ENCODE measurements at places on chromosomes 5 and 9. TPM values are rescaled to one million over a fixed set of nuclear protein-coding genes. Genes with fewer than 3 reads are reported as not detected.

DNA sequence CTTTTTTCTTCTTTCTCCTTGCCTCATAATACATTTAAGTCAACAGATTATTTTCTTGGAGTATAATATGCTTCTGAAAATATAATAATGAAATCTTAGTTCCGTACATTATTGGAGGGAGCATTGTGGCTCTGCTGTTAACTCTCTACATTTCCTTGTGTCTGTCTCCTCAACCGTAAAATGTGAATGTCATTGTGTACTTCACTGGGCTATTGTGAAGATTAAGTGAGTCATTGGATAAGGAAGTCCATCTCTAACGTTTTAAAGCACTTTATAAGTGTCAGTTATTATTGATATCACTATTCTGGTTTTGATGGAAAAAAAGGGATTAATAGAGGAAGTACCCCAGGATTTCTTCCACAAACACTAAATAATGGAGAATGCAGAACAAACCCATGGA is 304.5 kb upstream of the RFX3 start:
- DNase-seq, result no peak

- DNase-seq, result no peak
Measured at GRCh38 chr5:151745071-151745705, 13.2 kb downstream of the ATOX1 start.

- no peak for DNase-seq
Measured at GRCh38 chr5:96861076-96861475, 15.2 kb upstream of the ERAP2 start.

DNA sequence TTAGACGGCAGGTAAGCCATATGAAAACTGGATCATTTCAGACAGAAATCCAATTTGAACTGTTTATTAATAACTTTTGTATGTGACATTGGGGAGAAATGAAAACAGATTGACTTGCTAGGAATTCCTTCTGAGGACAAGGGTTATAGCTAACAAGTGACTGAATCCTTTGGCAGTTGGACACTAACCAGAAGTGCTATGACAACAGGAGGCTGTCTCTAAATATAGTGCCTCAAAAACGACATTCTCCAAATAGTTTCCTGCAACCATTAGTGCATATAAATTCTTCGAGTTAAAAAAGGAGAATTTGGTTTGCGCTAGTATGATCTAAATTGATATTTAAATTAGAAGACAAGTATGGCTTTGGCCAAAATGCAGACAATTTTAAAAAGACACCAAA is 338.6 kb downstream of the PTPRD start:
- no peak for DNase-seq

NTNG2 gene
- total RNA-seq, result 7.6 TPM

GRCh38 chr9:3517377-3518048 is 8.3 kb downstream of the RFX3 start:
- no peak for DNase-seq

- no peak for DNase-seq
Measured at GRCh38 chr5:60668686-60669304, 31.2 kb downstream of the DEPDC1B start.

TDRD7 gene
- 7.1 TPM for total RNA-seq

ZBTB43 gene
- total RNA-seq, result 53.2 TPM

GLRA1 gene
- not detected for total RNA-seq

DNA sequence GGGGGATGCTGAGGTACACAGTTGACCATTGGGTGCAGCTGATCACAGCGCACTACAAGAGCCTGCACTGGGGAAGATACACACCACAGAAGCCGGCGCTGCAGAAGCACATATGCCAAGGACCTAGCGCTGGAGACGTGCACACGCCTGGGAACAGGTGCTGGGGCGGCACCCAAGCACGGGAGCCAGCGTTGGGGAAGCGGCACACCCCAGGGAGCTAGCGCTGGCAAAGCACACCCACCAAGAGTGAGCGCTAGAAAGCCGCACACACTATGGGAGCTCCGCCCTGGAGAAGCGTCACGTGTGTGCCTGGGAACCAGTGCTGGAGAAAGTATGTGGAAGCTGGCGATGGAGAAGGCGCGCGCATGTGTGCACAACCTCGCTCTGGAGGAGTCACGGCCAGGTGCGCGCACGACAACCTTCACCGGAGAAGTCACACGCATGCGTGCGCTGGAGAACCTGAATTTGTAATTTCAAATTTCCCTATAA is 4.5 kb downstream of the FANCC start:
- peak; percentile 44 for DNase-seq

HAVCR1 gene
- 0.19 TPM for total RNA-seq

DNA sequence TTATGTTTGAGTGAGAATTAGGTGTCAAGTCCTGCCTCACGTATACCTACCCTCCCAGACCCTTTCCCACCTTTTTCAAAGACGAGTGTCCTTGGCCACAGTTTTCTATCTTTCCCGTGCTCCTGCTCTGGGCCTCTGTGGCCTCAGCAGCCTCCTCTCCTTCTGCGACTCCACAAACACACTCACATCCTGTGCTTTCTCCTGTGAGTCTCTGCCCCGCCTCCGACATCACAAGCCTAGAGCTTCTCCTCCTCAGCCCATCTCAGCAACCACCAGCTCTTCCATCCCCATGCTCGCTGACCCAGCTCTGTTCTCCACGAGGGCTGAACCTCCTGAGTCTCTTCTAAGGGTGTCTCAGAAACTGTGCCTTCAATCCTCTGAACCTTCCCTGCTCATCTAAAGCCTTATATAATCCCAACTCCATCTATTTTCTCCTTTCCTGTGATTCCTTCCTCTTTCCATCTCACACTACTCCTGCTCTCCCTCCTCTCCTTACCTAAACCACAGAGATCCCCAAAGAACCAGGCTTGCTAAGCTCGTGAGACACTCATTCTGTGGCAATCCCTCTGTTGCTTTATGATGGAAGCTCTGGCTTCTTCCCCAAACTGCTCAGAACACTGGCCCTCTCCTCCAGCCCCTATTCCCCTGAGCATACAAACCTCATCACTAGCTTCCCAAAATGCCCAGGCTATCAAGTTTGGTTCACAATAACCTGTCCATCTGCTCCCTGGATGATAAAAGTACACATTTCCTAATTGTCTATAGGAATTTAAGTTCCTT is 55.2 kb downstream of the RASEF start:
- DNase-seq, result no peak

- peak; percentile 54 for DNase-seq
Measured at GRCh38 chr5:151677776-151678545, 8.8 kb downstream of the SPARC start.

DNA sequence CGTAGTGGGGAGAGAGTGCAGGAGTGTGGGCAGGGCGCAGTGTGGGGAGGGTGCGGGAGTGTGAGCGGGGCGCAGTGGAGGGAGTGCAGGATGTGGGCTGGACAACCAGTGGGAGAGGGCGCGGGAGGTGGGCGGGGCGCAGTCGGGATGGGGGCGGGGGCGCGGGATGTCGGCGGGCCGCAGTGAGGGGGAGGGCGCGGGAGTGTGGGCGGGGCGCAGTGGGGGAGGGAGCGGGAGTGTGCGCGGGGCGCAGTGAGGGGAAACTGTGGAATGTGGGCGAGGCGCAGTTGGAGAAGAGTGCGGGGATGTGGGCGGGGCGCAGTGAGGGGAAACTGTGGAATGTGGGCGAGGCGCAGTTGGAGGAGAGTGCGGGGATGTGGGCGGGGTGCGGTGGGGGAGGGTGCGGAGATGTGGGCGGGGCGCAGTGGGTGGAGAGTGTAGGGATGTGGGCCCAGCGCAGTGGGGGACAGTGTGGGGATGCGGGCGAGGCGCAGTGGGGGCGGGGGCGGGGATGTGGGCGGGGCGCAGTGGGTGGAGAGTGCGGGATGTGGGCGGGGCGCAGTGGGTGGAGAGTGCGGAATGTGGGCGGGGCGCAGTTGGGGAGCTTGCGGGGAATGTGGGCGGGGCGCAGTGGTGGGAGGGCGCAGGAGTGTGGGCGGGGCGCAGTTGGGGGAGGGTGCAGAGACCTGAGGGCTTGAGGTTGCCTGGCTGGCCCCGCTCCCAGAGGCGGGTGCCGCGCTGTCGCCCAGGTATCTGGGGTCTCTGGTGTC is at the start of gene NXNL2:
NXNL2 (plus strand) TSS at position 723 of the 770 bp plus-strand sequence. CDS start 257 bp downstream, outside the sequence.
- peak; percentile 59 for DNase-seq

SGCD gene
- total RNA-seq, result 129 TPM

- no peak for DNase-seq
Measured at GRCh38 chr5:1901061-1901460, 18.3 kb upstream of the IRX4 start.

DNA sequence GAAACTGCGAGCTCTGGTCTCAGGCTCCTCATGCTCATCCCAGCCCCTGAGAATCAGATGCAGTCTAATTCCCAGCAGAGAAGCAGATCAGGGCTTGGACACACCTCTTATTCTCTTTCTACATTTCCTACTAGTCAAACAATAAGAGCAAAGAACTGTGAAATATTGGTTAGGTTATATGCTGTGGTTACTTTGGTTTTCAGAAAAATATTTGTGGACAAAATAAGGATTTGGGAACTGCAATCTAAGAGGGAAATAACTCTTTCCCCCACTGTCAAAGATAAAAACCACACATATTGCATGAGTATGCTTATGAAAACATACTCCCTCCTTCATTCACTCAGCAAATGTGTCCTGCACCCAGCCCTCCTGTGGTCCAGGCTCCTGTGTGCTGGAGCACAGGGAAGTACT is 164.5 kb upstream of the S1PR3 start:
- DNase-seq, result no peak

PSAT1 gene
- total RNA-seq, result 0.33 TPM

DNA sequence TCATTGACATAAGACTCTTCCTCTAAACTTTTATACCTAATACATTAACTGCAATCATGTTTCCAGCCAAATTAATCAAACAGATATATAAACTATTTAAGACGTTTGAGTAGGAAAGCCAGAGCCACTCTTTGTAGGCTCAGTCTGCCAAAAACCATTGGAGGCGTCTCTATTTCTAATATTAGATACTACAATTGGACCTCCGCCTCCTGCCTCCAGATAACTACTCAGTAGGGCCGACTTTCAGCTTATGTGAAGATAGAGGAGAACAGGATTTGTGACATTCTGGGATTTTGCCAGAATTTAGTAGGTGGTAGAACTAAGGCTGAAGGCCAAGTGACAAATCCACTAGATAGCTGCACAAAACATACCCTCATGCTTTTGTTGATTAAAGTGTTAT is 463.0 kb downstream of the CETN3 start:
- no peak for DNase-seq

DNA sequence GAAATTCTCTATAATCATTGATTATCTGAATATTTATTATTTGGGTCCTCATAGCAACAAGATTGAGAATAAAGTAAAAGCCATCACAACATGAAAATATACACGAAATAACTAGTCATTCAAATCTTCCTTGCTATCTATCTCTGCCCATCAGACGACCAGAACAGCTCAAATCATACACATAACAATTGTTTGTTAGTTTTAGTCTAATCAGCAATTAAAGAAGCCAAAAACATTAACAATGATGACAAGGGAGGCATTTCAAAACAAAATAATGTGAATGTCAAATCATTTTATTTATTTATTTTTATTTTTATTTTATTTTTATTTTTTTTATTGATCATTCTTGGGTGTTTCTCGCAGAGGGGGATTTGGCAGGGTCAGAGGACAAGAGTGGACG is 106.0 kb upstream of the BNC2 start:
- no peak for DNase-seq

GRCh38 chr5:42557689-42558088 is 134.4 kb downstream of the GHR start:
- no peak for DNase-seq

DBH gene
- total RNA-seq, result 0.09 TPM

GRCh38 chr9:95810814-95811213 is 64.7 kb upstream of the ERCC6L2 start:
- no peak for DNase-seq

LCN15 gene
- 20.1 TPM for total RNA-seq

DNA sequence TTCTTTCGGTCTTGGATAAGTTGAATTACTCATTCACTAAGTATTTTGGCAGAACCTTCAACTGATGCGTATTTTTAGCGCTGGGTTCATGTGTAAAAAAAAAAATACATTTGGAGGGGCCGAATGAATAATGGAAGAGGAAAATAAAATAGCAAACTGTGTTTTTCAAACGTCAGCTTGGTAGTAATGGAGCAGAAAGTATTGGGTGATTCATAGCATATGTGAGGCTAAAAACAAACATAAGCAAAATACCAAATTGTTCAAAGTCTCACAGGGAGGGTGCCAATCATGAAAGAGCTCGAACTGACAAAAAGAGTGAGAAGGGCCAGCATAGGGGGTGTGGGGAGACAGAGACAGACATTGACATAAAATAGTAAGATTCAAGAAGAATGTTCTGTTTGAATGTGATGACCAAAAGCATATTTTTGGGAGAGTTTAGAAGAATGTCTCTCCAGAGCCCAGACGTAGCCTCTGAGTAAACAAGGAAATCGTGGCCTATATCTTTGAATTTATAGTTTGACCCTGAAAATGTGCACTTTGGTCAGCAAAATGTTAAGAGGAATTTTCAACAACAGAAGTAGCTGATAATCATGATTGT is 174.9 kb upstream of the HMHB1 start:
- no peak for DNase-seq

RNF183 gene
- total RNA-seq, result not detected

SPINK13 gene
- total RNA-seq, result not detected

GRCh38 chr5:104095527-104095926 is 532.9 kb upstream of the NUDT12 start:
- no peak for DNase-seq

DNA sequence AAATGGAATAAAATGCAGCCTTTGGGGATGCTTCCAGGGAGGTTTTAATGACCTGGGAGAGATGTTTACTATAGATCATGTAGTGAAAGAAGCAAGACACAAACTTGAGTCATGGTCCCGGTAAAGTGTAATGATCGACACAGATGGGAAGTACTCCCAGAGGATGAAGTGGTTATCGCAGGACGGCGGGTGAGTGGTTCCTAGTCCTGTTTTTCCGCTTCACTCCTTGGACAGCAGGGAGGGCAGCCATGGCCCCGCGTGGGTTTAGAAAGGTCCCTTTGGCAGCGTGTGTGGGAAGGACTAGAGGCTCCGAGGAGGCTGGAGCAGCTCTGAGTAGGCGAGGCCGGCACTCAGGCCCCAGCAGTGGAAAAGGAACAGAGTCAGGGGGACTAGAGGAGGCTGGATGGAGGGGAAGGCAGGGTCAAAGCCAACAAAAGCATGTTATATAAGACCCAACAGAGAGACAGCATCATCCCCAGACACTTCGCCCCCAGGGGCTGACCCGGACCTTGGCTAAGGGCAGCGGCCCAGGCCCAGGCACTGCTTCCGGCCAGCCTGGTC is 49.2 kb upstream of the STXBP1 start:
- no peak for DNase-seq

- no peak for DNase-seq
Measured at GRCh38 chr9:129547869-129548570, 72.9 kb downstream of the C9orf50 start.

DNA sequence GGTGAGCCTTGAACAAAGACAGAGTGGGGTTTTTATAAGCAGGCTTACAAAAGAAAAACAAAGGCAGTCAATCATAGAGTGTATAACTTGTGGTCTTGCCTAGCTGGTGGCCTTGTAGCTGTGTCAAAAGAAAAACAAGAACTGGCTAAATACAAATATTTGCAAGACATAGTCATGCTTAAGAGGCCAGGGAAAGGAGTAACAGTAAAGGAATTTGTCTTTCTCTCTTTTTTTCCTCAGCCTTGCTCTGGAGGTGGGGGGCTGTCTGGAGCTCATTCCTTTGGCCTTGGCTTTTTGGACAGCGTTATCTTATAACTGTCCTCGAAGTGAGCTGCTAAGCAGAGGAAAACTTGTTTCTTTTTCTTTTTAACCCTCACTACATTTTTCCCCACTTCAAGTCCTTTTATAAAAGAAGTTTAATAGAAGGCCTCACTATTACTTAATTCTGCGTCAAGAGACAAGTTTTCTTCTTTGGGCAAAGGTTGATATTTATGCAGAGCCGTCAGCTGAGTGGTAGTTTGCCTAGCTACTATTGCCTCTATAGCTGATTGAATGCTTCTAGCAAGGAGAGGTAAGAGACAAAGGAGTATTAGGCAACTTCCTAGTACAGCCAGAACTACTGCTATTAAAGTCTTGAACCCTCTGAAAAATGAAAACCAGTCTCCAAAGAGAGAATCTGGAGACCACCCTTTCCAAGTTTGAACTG is 14.3 kb downstream of the CEL start:
- DNase-seq, result no peak

All from heart right ventricle (tissue), 16 donors.